Smooth muscle cell of the brain vasculature (primary cell): ENCODE measurements at places on chromosomes 1 and 21.

DNA sequence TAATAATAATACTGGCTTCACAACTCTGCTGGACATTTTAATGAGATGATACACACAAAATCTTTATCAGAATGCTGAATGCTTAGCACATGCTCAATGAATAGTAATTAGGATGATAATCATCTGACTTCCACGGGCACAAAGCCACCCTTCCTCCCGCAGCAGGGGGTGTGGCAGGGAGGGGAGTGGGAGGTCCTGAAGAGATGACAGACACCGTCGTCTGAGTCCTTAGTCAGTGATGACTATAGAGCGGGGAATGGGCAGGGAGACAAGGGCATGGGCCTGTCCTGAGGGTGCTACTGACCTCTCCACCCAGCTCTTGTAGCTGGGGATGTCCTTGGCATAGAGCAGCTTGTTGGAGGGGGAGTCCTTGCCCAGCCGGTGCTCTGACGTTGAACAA, 117.6 kb upstream of the CD34 start:
- DNase-seq = no peak

- DNase-seq = no peak
These were observed 18.5 kb downstream of the CLDN14 start for GRCh38 chr21:36461277-36461917.

GRCh38 chr1:25590096-25590824, 26.3 kb upstream of the MAN1C1 start:
- DNase-seq = no peak

DNA sequence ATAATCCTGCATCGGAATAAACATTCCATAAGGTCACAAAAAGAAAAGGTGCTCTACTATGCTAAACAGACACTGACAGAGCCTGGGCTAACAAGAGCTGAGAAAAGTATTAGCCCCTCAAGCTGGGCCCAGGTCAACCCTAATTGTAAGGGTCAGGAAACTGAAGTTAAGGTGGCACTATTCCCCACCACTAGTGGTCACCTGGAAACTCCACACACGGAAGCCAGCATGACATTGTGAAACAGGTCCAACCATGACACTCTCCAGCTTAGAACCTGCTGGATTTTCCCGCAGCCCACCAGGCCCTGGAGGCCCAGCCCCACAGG, 1.2 kb downstream of the PTTG1IP start:
- DNase-seq = no peak

DNA sequence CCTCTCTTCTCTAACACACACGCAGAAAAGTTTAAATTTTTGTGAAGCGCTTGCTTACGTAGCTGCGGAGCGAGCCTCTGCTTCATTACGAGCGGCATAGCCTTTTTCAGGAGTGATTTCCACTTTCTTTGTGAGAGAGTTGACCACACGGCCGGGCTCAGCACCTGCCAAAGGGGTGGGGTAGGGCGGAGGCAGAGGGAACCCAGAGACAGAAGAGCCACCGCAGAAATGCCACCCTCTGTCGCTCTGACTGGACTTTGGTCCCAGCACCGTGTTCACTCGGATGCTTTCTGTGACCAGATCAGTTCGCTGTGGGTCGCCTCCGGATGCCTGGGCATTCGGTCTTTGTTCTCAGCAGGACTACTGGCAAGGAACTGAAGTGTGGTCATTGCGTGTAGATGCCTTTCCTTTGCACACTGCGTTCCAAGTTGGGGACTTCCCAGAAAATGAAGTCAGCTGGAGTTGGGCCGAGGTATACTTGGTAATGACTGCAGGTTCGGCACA, 883 bp downstream of the CHODL start:
- no peak for DNase-seq

GRCh38 chr1:76268341-76268740, 193.8 kb downstream of the ST6GALNAC3 start:
- DNase-seq = no peak

DNA sequence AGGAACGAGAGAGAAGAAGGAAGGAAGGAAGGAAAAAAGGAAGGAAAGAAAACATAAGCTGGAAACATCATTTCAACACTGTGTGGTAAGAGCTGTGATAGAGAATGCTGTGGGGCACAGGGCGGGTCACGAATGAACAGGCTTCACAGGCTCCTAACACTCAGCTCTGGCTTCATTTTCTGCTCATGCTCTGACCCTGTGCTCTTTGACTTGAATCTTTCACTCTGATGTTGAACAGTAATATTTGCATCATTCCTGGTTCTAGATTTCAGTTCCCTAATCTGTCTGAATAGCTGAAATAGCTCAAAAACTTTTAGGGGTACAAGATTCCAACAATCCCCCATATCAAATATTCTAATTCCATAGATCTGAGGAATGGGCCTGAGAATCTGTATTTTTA, 207.3 kb downstream of the LHX8 start:
- no peak for DNase-seq

GRCh38 chr1:22076346-22076745, 23.8 kb downstream of the CDC42 start:
- no peak for DNase-seq

DNA sequence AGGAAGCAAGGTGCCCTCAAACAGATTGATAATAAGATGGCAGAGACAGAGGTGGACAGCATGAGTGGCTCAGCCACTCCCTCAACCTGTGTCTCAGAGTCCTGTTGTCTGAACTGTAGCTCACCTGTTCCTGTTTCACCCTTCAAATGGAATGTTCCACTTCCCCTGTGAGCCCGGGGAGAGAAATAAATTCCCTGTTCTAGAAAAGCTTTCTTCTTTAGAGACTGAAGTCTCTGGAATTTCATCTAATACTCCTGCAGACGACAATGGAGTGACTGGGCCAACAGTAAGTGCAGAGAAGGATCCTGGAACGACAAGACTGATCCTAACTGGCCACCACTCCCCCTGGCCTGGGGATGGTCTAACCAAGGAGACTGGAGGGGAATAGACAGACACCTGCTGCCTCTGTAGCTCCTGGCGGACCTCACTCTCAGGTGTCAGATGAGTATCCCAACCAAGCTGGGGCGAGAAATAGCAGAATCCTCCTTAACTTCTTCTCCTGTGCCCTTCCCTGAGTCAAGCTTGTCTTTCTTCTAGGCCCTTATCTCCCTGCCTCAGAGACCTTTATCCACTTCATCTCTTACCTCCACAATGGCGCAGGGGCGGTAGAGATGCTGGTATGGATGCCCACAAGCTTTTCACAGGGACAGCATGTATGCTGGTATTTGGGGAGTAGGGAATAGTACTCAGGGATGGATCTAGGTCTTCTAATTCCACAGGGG, 45.4 kb downstream of the PLEKHA6 start:
- DNase-seq = no peak
